Hematopoietic multipotent progenitor cell treated with erythropoietin and hydrocortisone succinate and interleukin-3 and kit ligand, for 8 days (in vitro differentiated cells): ENCODE measurements at places on chromosomes 1 and 21.

GRCh38 chr1:54124472-54124871, 28.3 kb downstream of the CDCP2 start:
- DNase-seq = no peak

- no peak for DNase-seq
Measured at GRCh38 chr21:34688145-34688544, 19.4 kb downstream of the CLIC6 start.

DNA sequence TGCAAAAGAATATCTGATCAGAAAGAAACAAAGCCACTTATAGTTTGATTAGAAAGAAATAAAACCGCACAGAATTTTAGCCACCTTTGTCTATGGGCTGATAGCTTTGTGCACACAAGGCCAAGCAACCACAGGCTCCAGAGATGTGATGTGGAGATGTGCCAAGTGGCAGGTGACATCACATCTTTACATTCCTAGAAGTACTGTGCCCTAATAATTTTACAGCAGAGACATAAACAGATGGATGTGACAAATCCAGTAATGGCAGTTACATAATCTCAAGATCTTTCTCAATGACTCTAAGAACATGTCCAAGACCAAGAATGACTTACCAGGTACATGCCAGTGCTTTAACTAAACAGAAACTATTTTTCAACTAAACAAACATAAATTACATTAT, 159.5 kb downstream of the LTN1 start:
- DNase-seq = peak; percentile 47

DNA sequence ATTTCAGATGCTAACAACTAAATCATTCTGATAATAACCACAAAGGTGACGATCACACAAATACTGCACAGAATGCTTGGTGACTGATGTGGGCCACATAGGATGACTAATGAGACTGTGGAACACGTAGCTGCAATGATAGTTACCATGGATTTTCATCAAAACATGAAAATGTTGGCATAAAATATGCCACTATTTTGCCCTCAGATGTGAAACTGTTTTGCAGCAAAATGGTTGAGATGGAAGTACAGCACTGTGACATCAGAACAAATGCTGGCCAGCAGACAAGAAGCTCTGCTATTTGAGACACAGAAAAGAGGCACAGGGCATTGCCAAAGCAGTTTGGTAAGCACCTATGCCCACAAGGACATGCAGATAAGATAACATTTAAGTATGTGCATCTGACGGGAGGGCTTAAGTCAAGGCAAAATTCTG, 83.8 kb downstream of the NIBAN1 start:
- DNase-seq = peak; percentile 39

- DNase-seq = peak; percentile 43
Measured at GRCh38 chr1:236907205-236907604, 97.0 kb downstream of the MT1HL1 start.

- DNase-seq = no peak
Measured at GRCh38 chr1:112396653-112397471, 848 bp downstream of the CTTNBP2NL start.

DNA sequence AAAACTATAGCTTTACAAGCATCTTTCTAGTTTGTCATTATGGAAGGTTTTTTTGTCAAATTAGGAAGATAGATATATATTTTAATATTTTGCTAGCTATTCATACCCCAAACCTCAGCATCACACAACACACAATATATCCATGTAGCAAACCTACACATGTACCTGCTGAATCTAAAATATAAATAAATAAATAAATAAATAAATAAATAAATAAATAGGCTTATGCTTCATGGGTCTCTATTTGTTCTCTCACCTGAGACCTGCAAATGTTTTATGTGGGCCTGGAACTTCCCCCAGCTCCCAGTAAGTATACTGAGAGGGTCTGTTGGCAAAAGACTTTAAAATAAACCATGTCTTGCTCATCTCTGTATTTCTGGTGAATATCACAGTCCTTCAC, 147.4 kb upstream of the BEND5 start:
- DNase-seq = no peak

- DNase-seq = peak; percentile 50
Measured at GRCh38 chr1:205325334-205325884, 3.9 kb upstream of the NUAK2 start.

DNA sequence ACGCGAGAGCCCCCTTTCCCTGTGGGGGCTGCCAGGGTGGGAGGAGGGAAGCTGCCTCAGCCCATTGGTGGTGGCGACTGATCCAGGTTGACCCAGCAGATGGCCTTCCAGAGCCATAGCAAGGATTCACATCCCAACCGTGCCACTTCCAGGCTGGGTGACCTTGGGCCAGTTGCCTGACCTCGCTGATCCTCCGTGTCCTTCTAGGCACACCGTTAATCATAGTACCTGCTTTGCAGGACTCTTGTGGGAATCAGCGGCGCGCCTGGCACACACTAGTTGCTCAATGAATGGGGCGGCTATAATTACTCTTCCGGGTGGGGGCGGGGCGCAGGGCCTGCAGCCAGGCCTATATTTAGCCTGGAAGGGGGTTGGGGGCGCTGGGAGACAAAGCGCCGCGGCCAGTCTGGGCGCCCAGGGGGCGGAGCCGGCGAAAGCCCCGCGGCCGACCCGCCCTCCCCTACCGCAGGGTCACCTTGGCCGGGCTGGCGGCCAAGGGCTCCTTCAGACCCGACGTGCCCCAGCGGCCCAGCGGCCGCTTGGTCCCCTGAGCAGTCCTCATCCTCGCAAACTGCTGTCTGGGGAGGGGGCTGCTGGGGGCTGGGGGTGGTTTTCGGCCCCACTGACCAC, 5.1 kb downstream of the HSPB7 start:
- peak; percentile 54 for DNase-seq

GRCh38 chr1:42340901-42341300, 5.9 kb upstream of the FOXJ3 start:
- no peak for DNase-seq

GRCh38 chr1:6976044-6976375, 190.8 kb downstream of the CAMTA1 start:
- no peak for DNase-seq

DNA sequence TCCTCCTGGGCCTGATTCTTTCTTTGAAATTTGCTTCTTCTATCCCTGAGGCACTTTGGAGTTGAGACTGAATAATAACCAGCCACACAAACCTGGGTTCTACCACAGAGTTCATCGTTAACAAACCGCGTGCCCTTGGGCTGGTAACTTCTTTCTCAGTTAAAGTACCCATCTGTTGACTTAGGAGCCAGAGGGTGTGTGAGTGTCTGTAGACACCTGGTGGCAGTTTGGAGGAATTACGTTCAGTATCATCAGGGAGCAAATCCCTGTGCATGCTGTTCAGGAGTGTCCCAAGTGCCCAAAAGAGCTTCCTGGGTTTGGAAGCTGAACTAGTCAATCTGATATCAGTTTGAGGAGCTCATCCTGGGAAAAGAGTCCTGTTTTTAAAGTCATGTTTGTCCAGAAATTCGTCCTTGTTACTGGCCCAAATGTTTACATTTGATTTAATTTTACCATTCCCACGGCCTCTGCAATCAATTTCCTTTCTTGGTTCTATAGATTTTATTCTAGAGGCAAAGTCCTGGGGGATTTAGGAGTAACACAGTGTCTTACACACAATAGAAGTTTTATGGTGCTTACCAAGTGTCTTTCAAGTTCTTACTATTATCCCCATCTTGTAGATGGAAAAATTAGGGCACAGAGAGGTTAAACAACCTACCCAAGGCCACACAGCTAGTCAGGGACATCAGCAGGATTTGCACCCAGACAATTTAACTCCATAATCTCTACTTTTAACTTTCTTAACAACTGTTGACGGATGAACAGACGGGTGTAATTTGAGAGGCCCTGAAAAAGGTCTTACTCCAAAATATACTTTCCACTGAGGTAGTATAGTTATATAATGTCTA, 26.7 kb upstream of the RPTN start:
- DNase-seq = peak; percentile 62

GRCh38 chr1:113048064-113048463, 24.9 kb upstream of the LRIG2 start:
- DNase-seq = no peak

- no peak for DNase-seq
Measured at GRCh38 chr1:10665930-10666850, 130.3 kb downstream of the CASZ1 start.

- DNase-seq = peak; percentile 70
Measured at GRCh38 chr1:182229921-182230491, 161.6 kb downstream of the GLUL start.

GRCh38 chr1:108533351-108534083, 26.4 kb upstream of the EEIG2 start:
- DNase-seq = peak; percentile 97

GRCh38 chr1:43058056-43058455, 99.4 kb upstream of the SLC2A1 start:
- DNase-seq = no peak

GRCh38 chr1:10773376-10773775, 23.1 kb downstream of the CASZ1 start:
- DNase-seq = no peak

DNA sequence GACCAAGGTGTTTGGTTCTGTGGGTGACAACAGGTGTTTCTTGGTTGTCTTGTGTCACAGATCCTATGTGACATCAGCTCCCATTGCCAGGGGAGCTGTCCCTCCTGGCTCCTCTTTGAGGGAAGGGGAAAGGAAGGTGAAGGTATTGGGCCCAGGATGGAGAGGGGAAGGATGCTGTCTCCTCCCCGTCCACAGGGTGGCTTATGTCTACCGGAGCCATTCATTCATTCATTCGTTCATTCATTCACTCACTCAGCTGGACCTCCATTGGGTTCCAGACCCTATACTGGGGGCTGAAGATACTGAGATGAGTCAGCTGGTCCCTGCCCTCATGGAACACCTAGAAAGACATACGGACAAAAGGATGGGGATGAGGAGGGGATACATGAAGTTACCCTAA, 38.9 kb downstream of the EPHB2 start:
- DNase-seq = no peak

DNA sequence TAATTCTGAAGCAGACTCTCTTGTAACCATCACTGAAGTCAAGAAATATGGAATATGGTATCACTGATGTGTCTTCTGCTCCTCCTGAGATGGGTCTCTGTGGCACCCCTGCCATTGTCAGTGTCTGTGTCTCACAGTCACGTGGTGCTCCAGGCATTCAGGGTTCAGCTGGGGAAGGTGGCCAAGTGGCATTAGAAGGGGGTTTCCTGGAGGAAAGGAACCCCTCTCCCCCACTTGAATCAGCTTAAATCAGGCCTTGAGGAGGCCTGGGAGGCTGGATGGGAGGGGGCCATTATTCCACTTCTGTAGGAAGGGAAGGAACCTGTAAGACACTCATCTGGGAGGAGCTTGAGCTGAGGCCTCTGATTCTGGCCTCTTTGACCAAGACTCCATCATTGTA, 20.5 kb downstream of the CYP4B1 start:
- no peak for DNase-seq

GRCh38 chr1:207870306-207871031, 40.5 kb downstream of the CD34 start:
- DNase-seq = no peak

- no peak for DNase-seq
Measured at GRCh38 chr1:164511001-164511705, 47.8 kb upstream of the PBX1 start.

DNA sequence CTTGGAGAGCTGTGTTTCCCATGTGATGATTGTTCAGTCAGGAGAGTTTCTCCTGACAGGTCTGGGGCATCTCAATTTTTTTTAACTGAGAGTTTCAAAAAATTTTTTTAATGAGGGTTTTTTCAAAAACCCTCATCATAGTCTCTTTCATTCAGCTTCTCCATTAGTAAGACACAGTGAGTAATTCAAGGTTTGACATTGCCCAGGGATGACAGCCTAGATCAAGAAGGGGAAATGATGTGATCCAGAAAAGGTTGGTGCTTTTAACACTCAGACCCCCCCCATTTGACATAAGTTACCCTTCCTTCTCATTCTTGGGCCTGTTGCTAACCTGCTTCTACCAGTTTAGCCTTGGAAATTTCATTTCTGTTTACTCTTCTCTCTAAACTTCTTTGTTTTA, 189.4 kb upstream of the HOOK1 start:
- DNase-seq = no peak

GRCh38 chr21:35925497-35925896, 134.8 kb downstream of the SETD4 start:
- peak; percentile 22 for DNase-seq

DNA sequence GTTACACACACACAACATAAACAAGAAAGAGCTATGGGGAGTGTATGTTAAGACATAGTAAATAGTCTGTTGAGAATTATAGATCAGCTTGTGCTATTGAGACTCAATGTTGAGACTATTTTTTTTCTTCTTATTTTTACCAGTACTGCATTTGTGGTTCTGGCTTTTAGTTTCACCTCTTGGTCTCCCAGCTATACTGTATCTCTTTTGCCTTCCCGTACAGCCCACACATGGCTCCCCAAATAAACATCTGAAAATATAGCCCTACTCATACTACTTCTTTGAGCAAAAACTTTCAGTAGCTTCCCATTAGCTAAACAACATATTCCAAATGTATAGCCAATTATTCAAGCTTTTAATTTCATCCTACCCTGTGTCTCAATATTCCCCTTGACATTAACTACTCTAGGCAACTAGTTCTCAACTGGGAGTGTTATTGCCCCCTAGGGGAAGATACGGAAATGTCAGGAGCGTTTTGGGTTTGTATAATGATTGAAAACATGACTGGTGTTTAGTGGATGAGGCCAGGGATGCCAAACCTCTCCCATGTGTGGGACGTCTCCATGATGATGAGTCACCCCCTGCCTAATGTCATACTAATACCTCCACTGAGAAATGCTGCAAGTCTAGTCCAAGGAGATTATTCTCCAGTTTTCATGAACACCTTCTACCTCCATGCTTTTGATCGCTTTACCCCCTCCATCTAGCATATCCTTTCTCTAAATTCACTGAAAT, 6.8 kb downstream of the RPE65 start:
- peak; percentile 48 for DNase-seq

- DNase-seq = peak; percentile 17
Measured at GRCh38 chr1:169148472-169149252, 42.2 kb downstream of the ATP1B1 start.

DNA sequence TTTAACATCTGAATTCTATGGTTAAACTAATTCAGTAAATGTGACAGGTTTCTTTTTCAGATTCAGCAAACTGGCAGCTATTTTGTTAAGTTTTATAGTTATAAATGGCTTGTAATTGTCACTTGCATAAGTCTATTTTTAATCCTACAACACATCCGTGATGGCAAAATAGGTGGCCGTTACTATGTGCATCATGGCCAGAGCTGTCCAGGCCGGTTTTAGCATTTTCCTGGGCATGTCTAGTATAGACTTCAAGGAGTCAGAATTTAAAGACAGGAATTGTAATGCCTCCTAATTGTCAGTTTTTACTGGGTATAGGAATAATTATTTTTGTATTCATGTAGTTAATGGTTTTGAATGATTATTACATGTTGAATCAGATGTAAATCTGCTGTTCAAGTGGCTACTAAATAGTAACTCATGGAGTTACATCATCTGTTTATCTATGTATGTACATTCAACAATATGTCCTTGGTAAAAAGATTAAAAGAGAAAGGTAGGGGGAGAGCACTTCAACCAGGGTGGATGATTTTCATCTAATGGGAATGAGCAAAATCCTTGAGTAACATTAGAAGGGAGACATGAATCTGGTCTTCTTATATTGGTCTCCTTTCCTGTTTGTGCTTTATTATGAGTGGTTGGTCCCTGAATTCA, 3.2 kb upstream of the B3GALT2 start:
- no peak for DNase-seq

GRCh38 chr1:26531651-26532131, 2.1 kb downstream of the RPS6KA1 start:
- no peak for DNase-seq

GRCh38 chr1:113210248-113210647, 137.2 kb downstream of the LRIG2 start:
- DNase-seq = peak; percentile 63

- no peak for DNase-seq
Measured at GRCh38 chr1:198352975-198353695, 187.3 kb downstream of the ATP6V1G3 start.

GRCh38 chr1:5811419-5811818, 180.8 kb downstream of the NPHP4 start:
- DNase-seq = no peak
